ENCODE measurements at places on chromosomes 5 and 9.

- DNase-seq = no peak
These were observed 69.0 kb downstream of the TJP2 start for GRCh38 chr9:69243116-69243515.

DNA sequence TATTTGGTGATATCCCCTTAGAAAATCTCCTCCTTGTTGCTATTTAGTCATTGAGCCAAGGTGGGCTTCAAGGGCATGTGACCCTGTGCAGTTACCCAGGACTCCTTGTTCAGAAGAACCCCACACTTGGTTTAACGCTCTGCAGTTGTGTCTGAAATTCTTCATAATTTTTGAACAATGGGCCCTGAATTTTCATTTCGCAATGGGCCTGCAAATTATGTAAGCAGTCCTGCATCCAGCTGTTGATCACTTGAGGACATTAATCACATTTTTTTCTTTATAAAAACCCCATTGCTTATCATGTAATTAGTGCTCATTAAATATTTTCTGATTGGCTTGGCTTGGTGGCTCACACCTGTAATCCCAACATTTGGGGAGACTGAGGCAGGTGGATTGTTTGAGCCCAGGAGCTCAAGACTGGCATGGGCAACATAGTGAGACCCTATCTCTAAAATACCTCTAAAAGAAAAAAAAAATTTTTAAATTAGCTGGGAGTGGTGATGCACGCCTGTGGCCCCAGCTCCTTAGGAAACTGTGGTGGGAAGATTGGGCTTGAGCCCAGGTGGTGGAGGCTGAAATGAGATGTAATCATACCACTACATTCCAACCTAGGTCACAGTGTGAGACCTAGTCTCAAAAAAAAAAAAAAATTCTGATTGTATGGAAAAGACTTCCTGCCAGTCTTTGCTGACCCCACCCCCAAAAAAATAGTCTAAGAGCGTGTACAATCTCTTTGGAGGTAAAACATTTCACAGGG, 194.2 kb upstream of the HAPLN1 start:
- no peak for DNase-seq

- DNase-seq = no peak
These were observed 40.9 kb downstream of the PHF2 start for GRCh38 chr9:93617273-93617672.

- no peak for DNase-seq
These were observed 69.7 kb downstream of the PRLR start for GRCh38 chr5:35160486-35161116.

GRCh38 chr5:2523180-2523579, 228.3 kb downstream of the IRX2 start:
- no peak for DNase-seq

GRCh38 chr5:29414681-29415080, 1778.8 kb upstream of the CDH6 start:
- no peak for DNase-seq

DNA sequence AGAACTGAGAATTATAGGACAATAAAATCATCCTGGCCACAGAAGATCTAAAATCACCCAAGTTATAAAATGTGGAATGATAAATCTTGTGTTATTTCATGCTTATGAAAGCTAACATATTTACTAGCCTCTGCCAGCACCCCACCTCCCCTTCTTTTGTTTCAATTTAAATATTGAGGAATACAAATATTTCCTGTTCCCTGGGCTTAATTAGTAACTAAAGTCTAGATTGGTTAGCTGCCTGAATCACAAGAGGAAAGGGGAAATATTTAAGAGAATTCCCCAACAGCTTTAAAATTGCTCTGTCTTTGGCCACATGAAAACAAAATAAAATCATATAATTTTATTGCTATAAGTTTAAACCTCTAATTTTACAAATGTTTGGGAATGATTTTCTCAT, 287.0 kb downstream of the PRELID2 start:
- DNase-seq = no peak

GRCh38 chr5:33319841-33320240, 120.9 kb upstream of the TARS1 start:
- no peak for DNase-seq

DNA sequence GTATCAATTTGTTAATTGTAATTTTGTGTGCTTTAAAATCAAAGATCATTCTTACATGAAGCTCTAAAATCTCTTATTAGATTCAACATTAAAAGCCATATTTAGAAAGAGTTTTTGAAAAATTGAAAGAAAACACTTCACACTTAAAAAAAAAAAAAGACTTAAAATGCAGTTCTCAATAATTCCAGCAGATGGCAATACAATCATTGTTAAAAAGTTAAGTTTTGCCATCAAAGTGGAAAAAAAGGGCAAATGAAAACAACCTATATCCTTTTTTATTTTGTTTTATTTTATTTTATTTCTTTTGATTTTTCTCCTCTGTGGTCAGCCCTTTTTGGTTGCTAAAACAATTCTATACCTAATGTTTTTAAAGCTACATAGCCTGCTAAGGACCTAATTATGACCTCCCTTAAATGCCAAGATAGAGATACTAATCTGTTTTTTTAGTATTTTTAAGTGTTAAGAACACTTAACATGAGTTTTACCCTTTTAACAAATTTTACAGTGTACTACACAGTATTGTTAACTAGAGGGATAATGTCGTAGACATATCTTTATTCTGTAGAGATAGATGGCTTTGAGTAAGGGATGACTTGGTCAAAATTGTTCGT, 154.2 kb upstream of the DAB2 start:
- no peak for DNase-seq

- DNase-seq = no peak
These were observed 70.7 kb upstream of the GNE start for GRCh38 chr9:36328798-36329411.

- DNase-seq = no peak
These were observed 37.0 kb upstream of the CRB2 start for GRCh38 chr9:123318961-123319421.

- no peak for DNase-seq
These were observed 234.2 kb upstream of the RFX3 start for GRCh38 chr9:3760031-3760430.
